Heart right ventricle (tissue), 16 donors: ENCODE measurements at places on chromosomes 7 and 10.

DNA sequence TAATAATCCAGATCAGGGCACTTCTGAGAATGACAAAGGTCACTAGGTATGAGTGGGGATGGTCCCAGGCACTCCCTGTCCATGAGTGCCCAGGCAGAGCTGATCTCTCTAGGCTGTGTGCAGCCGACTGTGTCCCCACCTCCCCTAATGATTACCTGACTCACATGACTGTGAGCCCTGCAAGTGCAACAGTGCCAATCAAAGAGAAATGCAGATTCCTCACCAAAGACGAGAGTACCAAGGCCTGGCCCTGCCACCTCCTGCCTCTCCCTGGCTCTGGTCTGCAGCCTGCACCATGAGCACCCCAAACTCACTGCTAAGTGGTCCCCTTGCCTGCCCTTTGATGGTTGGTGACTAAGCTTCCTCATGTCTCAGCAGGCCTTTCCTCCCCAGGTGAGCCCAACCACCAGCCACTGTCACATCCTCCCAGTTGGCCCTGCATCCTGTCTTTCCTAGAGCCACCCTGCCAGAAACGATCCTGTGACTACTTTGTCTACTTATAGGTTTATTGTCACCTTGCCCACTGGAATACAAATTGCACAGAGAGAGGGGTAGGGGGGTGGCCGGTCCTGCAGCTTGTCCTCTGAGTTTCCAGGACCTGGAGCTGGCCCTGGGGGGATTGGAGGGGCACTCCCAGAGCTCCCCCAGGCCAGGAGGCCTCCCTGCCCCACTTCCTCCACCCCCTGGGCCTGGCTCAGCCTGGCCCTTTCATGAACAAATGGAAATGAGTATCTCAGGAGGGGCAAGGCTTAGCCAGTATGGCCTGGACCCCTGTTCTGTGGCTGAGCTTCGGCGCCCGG, 22.4 kb upstream of the GDF10 start:
- no peak overlapping the region for H3K27ac ChIP-seq
- DNase-seq, result no peak
- H3K36me3 ChIP-seq, result no peaks in the 10 kb centered on the region
- no peaks in the 10 kb centered on the region for H3K4me1 ChIP-seq
- H3K27me3 ChIP-seq, result no peaks in the 10 kb centered on the region
- no peak overlapping the region for H3K4me3 ChIP-seq

GRCh38 chr7:94472608-94473007, 37.0 kb upstream of the CASD1 start:
- DNase-seq, result no peak
- H3K4me3 ChIP-seq, result no peak overlapping the region
- H3K4me1 ChIP-seq, result no peaks in the 10 kb centered on the region

DNA sequence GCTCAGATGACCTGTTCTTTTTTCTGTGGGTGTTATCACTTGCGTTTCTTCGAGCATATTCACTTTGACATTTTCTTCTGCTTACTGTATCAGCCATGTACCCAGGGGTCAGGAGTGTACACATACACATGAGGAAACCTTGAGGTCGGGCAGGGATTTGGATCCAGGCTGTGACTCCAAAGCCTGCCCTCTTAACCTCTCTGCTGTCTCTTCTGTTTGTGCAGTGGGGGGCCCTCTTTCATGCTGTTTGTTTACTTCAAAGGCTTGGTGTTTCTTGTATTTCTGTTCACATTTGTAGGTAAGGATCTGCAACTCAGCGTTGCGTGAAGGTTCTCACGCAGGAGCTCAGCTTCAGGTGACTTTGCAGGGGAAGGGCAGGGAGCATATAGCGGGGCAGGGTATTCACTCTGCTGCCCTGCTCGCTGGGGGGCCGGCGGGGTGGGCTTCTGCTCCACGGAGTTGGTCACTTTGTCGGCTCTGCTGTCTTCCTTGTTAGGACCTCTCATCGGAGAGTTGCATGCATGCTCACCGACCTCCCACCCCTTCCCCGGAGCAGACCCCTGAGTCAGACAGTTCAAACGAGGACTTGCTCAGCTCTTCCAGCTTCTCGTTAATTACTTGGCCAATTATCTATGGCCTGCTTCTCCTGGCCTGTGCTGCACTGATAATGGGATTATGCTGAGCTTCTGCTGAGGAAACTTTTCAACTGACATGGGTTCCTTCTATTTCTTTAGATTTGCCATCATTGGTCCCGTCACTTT, 77.5 kb downstream of the SDK1 start:
- no peak overlapping the region for H3K27ac ChIP-seq
- no peak for DNase-seq
- H3K4me1 ChIP-seq, result no peaks in the 10 kb centered on the region
- no peaks in the 10 kb centered on the region for H3K36me3 ChIP-seq
- no peaks in the 10 kb centered on the region for H3K27me3 ChIP-seq

DNA sequence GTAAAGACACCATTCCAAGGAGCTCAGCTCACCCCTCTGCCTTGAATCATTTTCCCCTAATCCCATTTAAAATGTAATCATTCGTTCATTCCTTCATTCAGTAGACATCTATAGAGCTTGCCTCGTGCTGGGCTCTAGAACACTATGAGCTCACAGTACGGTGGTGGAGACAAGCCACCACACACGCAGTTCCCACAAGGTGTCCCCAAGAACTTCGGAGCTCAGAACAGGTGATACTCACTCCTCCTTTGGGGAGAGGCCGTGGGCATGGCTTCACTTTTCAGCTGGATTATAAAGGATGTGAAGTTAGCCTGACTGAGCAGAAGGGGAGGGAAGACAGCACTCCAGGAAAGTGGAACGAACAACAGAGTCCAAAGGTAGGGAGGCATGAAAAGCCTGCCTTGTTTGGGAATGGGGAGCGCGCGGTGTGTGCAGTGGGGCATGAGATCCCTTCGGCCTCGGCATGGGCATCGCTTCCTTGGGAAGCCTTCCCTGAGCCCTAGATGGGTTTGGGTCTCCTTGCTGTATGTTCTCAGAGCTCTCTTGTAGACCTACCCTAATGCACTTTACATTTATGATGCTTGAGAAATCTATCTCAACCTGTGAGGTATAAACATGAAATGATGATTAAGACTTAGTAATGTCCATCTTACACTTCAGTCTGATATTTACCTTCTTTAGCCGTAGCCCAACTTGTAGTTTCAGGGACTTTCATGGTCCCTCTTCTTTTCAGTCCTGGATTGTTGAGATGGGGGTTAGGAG, 809 bp upstream of the OGA start:
- H3K4me1 ChIP-seq, result peaks cover 37% of the 10 kb centered on the region
- no peaks in the 10 kb centered on the region for H3K36me3 ChIP-seq
- DNase-seq, result no peak
- peak overlapping the region; percentile 95 for H3K4me3 ChIP-seq
- H3K27me3 ChIP-seq, result no peaks in the 10 kb centered on the region

GRCh38 chr7:101506531-101506930, 122.6 kb downstream of the MYL10 start:
- H3K4me3 ChIP-seq, result no peak overlapping the region
- H3K27me3 ChIP-seq, result peaks cover 33% of the 10 kb centered on the region
- no peaks in the 10 kb centered on the region for H3K4me1 ChIP-seq
- no peaks in the 10 kb centered on the region for H3K36me3 ChIP-seq
- DNase-seq, result no peak

GRCh38 chr10:81116990-81117389, 579.3 kb downstream of the SH2D4B start:
- DNase-seq, result no peak
- H3K36me3 ChIP-seq, result no peaks in the 10 kb centered on the region
- H3K4me1 ChIP-seq, result no peaks in the 10 kb centered on the region
- H3K27ac ChIP-seq, result no peak overlapping the region

GRCh38 chr7:69811476-69812308, 213.4 kb downstream of the AUTS2 start:
- no peak overlapping the region for H3K27ac ChIP-seq
- DNase-seq, result no peak
- H3K36me3 ChIP-seq, result no peaks in the 10 kb centered on the region
- peaks cover 31% of the 10 kb centered on the region for H3K4me1 ChIP-seq
- no peak overlapping the region for H3K4me3 ChIP-seq
- H3K27me3 ChIP-seq, result no peaks in the 10 kb centered on the region

DNA sequence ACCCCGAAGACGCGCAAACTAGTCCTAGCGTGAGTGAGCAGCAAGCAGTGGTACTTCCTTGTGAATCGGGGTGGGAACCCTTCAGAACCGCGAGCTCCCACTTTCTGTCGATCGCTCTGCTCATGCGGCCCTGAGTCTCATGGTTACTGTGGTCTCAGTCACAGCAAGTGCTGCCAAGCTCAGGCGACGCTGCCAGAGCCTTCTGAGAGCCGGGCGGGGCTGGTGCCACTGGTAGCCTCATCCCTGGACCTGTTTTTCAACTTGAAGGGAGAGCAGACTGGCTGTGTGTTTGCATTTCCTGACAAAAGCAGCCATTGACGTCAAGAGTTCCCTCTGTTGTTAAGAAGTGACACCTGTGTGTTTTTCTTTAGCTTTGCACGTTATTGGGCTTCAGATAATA, 32.9 kb upstream of the BHLHA15 start:
- DNase-seq, result peak; percentile 47
- H3K27me3 ChIP-seq, result no peaks in the 10 kb centered on the region
- H3K4me3 ChIP-seq, result no peak overlapping the region
- H3K4me1 ChIP-seq, result no peaks in the 10 kb centered on the region
- peak overlapping the region; percentile 21 for H3K27ac ChIP-seq
- H3K36me3 ChIP-seq, result no peaks in the 10 kb centered on the region

DNA sequence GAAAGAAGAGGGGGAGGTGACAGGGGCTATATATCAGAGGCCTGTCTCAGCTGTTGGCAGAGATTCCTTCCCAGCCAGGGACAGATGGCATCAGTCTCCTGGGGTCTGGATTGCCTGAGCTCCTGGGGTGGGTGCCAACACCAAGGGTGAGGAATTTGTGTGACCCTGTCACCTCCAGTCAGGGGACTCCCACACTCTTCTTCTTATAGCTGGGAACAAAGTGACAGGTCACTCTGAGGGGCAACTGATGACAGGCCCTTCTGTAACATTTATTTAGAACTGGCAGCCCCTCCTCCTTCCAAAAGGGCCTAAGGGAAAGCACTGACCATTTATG, 53.7 kb upstream of the DUSP5 start:
- peaks cover 7% of the 10 kb centered on the region for H3K4me1 ChIP-seq
- H3K27me3 ChIP-seq, result no peaks in the 10 kb centered on the region
- H3K36me3 ChIP-seq, result no peaks in the 10 kb centered on the region

DNA sequence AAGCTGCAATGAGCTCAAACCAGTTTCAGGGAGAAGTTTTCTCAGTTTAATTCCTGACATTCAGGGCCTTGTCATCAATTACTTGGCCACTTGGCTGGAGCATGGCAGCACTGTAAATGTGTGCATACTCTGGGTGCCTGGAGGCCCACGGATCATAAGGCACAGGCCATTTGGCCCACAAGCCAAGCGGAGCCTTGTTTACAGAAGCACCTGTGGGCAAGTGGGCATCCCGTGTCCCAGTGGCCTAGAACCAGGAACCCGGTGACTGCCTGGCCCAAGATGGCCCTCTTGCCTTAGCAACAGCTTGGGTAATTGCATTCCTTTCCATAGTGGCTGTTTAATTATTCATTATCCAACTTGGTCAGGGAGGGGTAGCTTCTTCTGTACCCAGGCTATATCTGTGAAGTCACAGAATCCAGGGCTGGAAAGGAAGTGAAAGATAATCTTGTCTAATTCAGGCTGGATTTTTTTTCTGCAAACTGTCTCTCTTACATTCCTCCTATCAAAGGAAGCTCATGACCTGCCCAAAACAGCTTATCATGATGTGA, 426.4 kb upstream of the ZMIZ1 start:
- H3K27me3 ChIP-seq, result no peaks in the 10 kb centered on the region
- no peaks in the 10 kb centered on the region for H3K4me1 ChIP-seq
- H3K36me3 ChIP-seq, result no peaks in the 10 kb centered on the region

DNA sequence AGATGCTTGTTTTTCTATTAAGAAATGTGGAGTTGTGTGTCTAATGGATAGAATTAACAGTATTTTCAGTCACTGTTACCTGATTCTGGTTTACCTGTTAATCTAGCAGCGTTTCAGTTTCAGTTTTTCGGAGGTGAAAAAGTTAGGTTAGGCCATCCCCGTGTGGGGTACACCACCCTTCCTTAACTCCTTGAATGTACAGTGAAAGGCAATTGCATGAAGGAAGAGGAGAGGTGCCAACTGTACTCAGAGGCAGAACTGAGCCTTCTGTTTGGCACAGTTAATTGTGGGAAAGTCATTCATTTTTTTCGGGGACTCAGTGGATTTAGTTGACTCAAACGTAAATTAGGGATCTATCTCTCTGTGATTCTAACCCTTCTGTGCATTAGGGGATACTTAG, 35.5 kb downstream of the RPA3 start:
- H3K27ac ChIP-seq, result no peak overlapping the region
- peaks cover 21% of the 10 kb centered on the region for H3K4me1 ChIP-seq
- H3K4me3 ChIP-seq, result no peak overlapping the region
- no peaks in the 10 kb centered on the region for H3K36me3 ChIP-seq
- DNase-seq, result no peak

- no peaks in the 10 kb centered on the region for H3K4me1 ChIP-seq
- DNase-seq, result no peak
- H3K27ac ChIP-seq, result no peak overlapping the region
- no peak overlapping the region for H3K4me3 ChIP-seq
Observed at GRCh38 chr7:51228386-51228958, 88.1 kb downstream of the COBL start.

- DNase-seq, result no peak
- H3K4me1 ChIP-seq, result peaks cover 21% of the 10 kb centered on the region
- H3K36me3 ChIP-seq, result no peaks in the 10 kb centered on the region
- H3K27me3 ChIP-seq, result no peaks in the 10 kb centered on the region
- no peak overlapping the region for H3K4me3 ChIP-seq
Observed at GRCh38 chr7:132489776-132490237, 86.5 kb downstream of the PLXNA4 start.

- no peak overlapping the region for H3K27ac ChIP-seq
- no peaks in the 10 kb centered on the region for H3K4me1 ChIP-seq
- no peak overlapping the region for H3K4me3 ChIP-seq
Observed at GRCh38 chr10:120177330-120177729, 279.7 kb upstream of the PLPP4 start.

DNA sequence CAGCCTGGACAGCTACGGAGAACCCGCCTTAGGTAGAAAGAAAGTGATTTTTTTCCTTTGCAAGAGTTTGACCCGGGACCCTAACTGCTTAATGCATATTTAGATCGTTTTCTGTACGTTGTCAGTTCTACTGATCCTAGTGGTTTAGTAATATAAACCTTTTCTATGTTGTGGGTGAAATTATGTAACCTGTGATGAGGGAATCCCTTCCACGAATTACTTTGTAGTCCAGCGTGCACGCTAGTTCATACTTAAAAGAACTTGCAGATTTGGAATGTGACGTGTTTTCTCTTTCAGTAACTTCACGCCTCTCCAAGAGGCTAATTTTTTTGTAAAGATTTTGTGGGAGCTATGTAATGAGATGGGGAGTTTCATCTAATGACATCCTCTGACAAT, 705 bp downstream of the SLF2 start:
- H3K36me3 ChIP-seq, result peaks cover 28% of the 10 kb centered on the region
- H3K27ac ChIP-seq, result peak overlapping the region; percentile 96
- peak overlapping the region; percentile 97 for H3K4me3 ChIP-seq
- no peak for DNase-seq

- H3K4me3 ChIP-seq, result no peak overlapping the region
- DNase-seq, result no peak
- H3K4me1 ChIP-seq, result no peaks in the 10 kb centered on the region
- H3K36me3 ChIP-seq, result no peaks in the 10 kb centered on the region
- H3K27ac ChIP-seq, result no peak overlapping the region
- no peaks in the 10 kb centered on the region for H3K27me3 ChIP-seq
Observed at GRCh38 chr7:125930848-125931247, 1001.2 kb upstream of the POT1 start.

- H3K36me3 ChIP-seq, result no peaks in the 10 kb centered on the region
- H3K27ac ChIP-seq, result peak overlapping the region; percentile 99
- no peaks in the 10 kb centered on the region for H3K27me3 ChIP-seq
- H3K4me1 ChIP-seq, result peaks cover 34% of the 10 kb centered on the region
- DNase-seq, result peak; percentile 49
Observed at GRCh38 chr7:5429857-5430611, 6.4 kb upstream of the TNRC18 start.

GRCh38 chr7:47292832-47293309, 289.0 kb downstream of the TNS3 start:
- H3K4me3 ChIP-seq, result no peak overlapping the region
- H3K27ac ChIP-seq, result peak overlapping the region; percentile 64
- H3K4me1 ChIP-seq, result peaks cover 53% of the 10 kb centered on the region
- H3K27me3 ChIP-seq, result no peaks in the 10 kb centered on the region
